T-helper 2 cell (primary cell): ENCODE measurements at places on chromosomes 3 and 15.

GRCh38 chr15:31579976-31580375, 253.3 kb downstream of the KLF13 start:
- DNase-seq: no peak

GRCh38 chr15:69595009-69595791, 142.6 kb downstream of the RPLP1 start:
- DNase-seq: no peak

DNA sequence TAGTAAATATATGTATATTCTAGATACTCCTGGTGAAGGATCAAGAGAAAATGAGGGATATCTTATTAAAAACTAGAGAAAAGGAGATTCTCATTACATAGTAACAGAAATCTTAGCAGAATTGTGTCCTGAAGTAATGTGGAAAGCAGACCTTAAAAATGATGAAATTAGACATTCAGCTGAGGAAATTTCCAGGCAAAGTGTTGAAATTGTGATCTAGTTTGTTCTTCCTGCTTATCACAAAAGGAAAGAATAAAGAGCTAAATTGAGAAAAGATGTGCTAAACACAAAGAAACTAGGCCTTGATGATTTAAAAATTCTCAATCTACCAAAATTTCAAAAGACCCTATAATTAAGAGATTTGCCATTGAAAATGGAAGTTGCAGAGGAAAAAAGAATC, 362.6 kb upstream of the PLSCR5 start:
- DNase-seq: no peak

GRCh38 chr15:34942363-34942762, 27.2 kb downstream of the AQR start:
- no peak for DNase-seq

- no peak for DNase-seq
Observed at GRCh38 chr15:40034186-40034946, 4.6 kb downstream of the SRP14 start.

DNA sequence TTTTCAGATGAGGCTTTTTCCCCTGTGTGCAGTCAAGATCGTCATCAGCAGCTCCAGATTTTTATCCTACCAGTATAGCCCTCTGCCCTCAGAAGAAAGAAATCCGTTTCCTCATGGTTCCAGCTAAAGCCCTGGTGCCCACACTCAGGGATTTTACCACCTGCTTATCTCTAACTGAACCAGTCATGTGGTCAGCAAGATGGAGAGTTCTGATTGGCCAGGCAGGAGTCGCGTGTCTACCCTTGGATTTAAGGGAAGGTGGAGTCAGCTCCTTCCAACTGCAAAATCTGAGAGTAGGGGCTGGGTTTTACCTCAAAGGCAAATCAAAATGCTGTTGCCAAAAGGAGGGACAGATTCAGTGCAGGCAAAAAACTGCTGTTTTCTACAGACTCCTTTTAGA, 135.3 kb downstream of the LRTM1 start:
- DNase-seq: no peak

- DNase-seq: no peak
Observed at GRCh38 chr15:91572110-91572509, 281.4 kb upstream of the SLCO3A1 start.

- DNase-seq: no peak
Observed at GRCh38 chr3:197394464-197395321, 96.3 kb upstream of the DLG1 start.

- DNase-seq: no peak
Observed at GRCh38 chr3:71570546-71570945, 13.0 kb downstream of the FOXP1 start.

DNA sequence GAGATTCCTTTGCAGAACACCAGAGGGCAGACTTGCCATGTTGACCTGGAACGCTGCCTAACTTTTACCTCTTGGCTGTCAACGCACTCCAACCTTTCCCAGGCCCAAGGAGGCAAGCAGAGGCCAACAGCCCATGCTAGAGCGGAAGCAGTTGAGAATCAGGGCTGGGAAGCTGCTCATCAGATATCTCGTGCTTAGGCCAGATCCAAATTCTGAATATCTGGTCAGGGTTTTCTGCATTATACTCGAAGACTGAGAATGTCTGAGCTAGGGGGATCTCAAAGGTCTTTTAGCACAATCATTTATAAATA, 2.5 kb downstream of the XIRP1 start:
- peak; percentile 35 for DNase-seq

- DNase-seq: no peak
Observed at GRCh38 chr3:157416347-157417087, 20.1 kb upstream of the PTX3 start.

DNA sequence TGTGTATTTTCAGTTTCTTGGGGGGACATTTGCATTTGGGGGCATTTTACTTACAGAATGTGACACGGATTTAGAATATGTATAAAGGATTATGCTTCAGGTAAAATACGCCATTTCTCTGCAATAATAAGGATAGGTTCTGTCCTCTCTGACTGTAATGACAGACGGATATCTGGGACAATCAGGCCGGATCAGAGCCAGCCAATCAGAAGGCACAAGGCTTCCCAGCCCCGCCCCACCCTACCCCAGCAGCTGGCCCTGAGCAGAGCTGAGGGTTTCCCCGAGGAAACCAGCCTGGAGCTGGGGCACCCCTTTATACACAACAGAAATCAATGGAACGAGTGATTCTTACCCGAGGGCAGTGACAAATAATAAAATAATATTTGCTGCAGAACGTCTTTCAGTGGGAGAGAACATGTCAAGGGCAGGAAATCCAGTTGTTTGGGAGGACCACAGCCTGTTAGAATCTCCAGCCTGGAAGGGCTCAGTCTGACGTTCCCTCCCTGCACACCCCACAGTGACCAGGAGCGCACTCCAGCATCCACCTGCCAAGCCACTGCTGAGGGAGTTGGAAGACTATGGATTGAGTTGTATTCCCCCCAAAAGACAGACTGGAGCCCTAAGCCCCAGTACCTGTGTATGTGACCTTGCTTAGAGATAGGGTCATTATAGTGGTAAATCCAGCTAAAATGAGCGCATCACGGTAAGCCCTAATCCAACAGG, 30.3 kb upstream of the SEC13 start:
- no peak for DNase-seq

- no peak for DNase-seq
Observed at GRCh38 chr15:33215941-33216872, 21.7 kb upstream of the FMN1 start.

- DNase-seq: no peak
Observed at GRCh38 chr3:103495186-103495585, 1060.4 kb downstream of the ZPLD1 start.

- DNase-seq: no peak
Observed at GRCh38 chr15:40990789-40991188, 37.5 kb downstream of the CHAC1 start.

DNA sequence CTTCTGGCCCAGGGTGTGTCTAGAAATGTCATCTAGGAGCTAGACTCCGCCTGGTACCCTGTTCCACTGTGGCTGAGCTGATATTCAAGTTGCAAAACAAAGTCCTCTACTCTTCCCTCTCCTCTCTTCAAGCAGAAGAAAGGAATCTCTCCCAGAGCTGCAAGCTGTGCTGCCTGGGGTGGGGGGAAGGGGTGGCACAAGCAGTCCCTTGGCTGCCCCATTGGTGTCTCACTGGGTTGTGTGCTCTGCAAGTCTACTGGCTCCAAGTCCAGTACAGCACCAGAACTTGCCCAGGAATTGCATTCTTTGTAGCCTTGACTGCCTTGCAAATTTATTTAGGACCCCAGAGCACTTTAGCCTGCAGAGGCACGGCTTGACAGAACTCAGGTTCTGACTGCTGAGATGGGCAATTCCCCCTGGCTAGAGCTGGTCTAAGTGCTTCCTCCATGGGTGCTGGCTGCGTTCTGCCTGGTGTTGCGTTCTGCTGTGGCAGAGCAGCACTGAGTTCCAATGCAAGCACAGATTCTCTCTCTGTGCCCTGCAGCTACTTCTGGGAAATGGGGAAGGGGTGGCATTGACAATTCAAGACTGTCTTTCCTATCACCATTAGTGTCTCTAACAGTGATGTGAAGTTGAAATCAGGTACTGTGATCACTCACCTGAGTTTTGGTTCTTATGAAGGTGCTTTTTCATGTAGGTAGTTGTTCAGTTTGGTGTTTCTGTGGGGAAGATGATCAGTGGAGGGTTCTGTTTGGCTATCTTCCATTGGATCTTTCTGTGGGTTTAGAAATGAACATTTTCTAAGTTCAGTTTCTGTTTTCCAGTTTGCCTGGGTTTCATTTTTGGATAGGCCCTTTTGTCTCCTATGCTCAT, 39.5 kb downstream of the OXSR1 start:
- DNase-seq: no peak

DNA sequence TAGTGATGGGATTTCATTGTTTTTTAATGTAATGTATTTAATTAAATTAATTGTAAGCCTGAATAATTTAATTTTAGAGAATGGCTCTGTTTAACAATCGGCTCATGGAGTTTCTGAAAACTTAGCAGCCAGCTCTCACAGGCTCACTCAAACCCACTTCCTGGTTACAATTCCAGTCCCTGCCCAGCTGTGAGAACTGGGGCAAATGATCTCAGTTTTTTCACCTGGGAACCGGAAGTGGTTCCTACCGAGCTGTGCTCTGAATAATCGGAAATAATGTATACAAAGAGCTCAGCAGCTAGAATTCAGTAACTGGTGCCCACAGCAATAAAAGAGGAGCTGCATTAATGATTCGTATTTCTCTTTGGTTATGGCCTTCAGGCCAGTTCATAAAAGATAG, 244.3 kb upstream of the MCTP2 start:
- DNase-seq: no peak

GRCh38 chr15:86103825-86104224, 24.2 kb downstream of the AGBL1 start:
- no peak for DNase-seq

DNA sequence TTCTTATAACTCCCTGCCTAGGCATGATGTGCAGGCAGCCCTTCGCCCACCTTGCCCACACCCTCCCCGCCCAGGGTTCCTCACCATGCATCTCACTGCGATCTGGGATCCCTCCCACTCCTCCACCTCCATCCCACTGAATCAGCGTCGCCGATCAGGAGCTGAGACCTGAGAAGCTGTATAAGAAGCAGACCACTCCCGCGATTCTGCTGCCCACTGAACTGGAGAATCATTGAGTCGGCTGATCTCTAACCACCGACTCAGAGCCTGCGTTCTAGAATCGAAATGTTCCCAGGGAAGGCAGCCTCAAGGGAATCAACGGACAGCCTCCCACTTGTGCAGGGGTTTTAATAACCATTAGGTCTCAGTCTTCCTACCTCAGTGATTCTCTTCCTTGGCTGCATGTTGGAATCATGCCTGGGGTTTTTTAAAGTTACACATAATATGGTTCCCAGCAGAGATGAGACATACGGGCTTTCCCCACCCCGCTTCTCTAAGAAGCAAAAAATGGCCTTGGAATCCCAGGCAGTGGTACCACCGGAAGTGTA, 60.2 kb downstream of the TMEM44 start:
- no peak for DNase-seq

DNA sequence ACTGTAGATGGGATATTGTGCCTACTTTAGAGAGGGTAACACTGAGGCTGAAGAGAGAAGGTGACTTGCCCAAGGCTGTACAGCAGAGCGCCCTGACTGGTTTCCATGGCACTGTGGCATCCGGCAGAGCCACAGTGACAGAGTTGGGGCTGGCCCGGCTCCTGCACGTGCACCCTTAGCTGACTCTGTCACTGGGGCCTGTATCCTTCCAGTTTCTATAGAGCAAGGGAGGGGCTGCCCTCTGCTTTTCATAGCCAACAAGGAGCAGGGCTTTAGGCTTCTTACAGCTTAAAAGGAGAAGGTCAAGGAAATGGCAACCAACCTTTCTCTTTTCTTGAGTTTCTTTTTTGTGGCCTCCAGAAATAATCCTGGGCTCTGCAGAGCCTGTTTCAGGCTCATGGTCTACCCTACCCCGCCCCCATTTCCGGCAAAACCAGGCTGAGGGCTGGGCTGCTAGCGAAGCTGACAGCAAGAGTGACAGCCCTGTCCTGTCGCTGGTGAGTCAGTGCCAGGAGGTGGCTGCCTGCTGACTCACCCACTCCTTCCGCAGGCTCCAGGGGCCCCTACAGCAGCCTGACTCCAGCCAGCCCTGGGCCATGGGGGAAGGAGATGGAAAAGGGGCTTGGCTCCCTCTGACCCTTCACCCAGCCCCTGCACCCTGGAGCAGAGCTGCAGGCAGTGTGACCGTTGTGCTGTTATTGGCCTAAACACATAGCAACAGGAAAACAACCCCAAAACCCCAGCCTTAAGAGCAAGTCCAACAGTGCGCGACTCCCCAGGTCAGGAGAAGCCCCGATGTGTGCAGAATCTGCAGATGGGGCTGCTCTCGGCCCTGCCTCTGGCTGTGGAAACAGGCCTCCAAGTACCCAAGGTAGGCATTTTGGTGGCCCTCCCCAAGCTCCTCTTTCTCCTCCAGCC, 29.8 kb downstream of the SLC6A6 start:
- DNase-seq: peak; percentile 73

GRCh38 chr15:99917252-99917651, 184.0 kb upstream of the LYSMD4 start:
- no peak for DNase-seq

DNA sequence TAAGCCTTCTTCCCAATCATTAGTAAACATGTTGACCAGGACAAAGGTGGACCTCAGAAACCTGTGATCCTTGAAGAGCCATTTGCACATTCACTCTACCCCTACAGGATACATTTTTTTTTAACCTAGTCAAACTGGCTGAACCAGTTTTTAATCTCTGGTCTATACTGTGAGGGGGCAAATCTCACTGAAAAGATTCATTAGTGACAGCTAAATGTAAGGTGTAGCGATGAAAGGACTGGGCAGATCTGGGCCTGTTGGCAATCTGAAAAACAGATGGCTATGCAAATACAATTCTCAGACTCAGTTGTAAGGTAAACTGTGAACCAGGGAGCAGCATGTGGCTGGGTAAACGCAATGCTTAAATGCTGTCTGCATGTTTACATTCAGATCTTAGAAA, 75.6 kb upstream of the SNTN start:
- DNase-seq: no peak

DNA sequence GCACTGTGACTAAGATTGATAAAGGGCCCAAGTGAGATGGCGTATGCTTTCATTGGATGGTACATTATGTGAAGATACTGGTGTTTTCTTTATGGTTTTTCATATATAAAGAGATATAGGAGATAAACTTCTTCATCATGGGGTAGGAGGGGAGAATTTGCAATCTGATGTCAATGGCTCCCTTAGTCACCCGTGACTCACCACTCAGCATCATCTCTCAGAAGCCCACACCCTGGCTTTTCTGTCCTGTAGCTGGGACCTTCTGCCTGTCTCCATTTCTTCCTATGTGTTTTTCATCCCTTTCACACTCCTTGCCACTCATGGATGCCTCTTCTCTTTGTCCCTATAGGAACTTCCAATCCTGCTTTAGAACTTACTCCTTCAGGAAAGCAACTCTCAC, 114.3 kb upstream of the SEMA6D start:
- DNase-seq: no peak

- DNase-seq: no peak
Observed at GRCh38 chr3:71401695-71402231, 181.8 kb downstream of the FOXP1 start.

DNA sequence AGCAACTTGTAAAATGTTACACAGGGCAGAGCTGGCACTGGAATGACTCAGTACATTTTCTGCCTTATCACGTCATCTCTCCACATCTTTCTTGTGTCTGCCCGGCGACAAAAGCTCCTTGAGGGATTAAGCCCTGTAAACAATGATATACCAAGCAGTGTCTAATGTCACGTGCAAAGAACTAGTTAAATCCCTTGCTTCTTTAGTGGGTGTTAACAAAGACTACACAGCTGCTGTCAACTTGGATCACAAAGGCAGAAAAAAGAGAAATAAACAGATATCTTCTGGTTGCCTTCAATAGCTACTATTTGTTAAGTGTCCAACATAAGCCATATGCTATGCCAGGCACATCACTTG, 48.1 kb upstream of the FRMD4B start:
- DNase-seq: no peak
